Cortex of kidney (tissue), 1 donor: ENCODE measurements at places on chromosomes 2 and 18.

- DNase-seq: no peak
These were observed at the start of gene NLRC4 for GRCh38 chr2:32264422-32265105. Gene NLRC4, minus strand, starts transcription at chr2:32264886. Its CDS starts 8,111 bp downstream, at chr2:32256775.

DNA sequence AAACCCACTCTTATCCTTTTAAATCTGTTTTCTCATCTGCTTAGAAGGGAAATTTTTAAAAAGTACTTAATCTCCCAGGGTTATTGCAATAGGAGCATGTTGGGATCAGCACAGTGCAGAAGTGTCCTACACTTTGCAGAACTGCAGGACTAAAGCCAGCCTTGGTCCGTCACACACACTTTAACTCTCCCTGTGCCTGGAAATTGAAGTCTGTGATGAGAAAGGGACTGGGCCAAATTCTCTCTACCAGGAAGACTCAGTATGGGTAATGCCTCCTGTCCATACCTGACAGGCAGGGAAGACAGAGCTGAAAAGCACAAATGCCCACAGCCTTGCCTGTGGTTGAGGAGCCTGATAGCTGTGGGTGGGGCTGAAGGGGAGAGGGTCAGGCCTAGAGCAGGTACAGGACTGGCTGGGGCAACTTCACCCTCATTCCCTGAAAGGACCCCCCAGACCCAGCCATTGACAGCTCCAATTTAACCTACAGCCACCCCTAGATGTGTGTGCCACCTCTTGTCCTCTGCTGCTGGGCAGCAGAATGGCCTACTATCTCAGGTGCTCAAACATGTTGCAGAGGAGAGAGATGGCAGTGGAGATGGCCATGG lies 377.2 kb upstream of the KLHL29 start:
- DNase-seq: no peak

GRCh38 chr2:241550616-241551580 lies 7.6 kb upstream of the BOK start:
- DNase-seq: no peak

DNA sequence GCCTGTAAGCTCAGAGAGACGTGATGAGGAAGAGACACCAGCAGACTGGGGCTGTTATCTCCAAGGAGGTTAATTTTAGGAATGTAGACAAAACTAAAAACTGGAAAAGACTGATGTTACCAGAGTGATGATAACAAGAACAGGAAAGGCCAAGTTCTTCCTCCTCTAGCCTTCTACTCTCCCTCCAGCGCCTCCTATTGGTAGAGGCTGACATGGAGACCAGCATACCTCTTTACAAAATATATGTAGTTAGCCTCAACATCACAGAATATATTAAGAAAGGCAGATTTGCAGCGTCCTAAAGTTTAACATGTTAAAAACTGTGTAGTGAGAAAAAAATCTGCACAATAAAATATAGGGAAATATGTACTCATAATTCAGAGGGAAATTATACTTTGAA lies 66.0 kb downstream of the TCF4 start:
- DNase-seq: no peak

DNA sequence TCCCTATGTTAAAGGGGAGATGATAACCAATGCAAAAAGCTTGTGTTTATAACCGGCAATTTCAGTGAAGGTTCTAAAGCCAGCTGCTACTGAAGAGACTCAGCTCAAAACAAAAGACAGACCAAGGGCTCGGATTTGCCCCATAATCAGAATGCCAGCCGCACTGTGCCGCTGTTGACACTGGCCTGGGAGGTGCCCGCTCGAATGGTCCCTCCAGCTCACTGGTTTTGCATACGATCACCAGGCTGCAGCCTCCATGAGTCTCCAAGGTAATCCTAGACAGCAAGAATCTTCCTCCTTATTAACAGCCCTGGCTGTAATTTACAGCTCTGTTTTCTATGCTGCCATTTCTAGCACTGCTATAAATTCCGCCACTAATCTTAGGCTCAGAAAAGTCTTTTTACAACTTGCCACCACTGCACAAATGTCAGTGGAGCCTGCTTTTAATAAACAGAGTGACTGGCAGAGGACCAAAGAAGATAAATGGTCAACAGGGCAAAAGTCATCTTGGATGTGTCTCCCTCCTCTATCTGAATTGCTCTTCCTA lies 155.7 kb upstream of the SH3BP4 start:
- no peak for DNase-seq

DNA sequence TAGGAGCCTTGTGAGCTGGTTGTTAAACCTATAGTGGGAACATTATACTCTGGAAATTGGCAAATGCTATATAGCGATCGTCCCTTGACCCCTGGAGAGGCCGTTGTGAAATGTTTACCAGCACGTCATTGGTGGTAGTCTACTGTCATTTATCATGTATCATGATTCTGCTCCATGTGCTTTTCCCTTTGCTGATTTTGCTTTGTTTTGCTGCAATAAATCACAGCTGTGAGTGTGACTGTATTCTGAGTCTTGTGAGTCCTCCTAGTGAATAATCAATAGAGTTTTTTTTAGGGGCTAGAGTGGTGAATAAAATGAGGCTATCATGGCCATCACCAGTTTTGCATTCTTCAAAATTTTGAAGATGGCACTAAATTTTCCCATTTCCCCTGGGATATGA lies 189.1 kb downstream of the HRH4 start:
- DNase-seq: no peak
